ENCODE measurements at places on chromosomes 4 and X.

DNA sequence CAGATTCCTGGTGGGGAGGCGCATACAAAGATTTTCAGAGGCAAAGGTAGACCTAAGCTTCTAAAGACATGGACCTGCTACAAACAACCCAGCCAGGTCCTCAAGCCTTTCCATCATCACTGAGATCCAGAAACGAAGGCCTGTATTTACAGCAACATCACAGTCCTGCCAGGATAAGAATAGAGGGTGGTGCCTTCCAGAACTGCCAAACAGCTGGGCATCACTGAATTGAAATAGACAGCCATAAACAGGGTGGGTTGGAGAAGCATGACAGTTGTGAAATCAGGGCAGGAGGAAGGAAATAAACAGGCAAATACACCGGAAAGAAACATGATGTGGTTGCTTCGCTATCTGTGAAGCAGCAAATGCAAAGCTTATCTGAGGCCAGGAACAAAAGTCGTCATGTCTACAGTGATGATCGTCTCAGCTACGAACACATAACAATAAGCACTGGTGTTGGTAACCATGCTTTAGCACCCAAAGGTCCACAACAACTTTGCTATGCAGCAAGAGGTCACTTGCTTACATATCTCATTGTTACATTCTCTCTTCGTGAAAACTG lies 6.7 kb upstream of the TMEM154 start:
- DNase-seq: no peak

DNA sequence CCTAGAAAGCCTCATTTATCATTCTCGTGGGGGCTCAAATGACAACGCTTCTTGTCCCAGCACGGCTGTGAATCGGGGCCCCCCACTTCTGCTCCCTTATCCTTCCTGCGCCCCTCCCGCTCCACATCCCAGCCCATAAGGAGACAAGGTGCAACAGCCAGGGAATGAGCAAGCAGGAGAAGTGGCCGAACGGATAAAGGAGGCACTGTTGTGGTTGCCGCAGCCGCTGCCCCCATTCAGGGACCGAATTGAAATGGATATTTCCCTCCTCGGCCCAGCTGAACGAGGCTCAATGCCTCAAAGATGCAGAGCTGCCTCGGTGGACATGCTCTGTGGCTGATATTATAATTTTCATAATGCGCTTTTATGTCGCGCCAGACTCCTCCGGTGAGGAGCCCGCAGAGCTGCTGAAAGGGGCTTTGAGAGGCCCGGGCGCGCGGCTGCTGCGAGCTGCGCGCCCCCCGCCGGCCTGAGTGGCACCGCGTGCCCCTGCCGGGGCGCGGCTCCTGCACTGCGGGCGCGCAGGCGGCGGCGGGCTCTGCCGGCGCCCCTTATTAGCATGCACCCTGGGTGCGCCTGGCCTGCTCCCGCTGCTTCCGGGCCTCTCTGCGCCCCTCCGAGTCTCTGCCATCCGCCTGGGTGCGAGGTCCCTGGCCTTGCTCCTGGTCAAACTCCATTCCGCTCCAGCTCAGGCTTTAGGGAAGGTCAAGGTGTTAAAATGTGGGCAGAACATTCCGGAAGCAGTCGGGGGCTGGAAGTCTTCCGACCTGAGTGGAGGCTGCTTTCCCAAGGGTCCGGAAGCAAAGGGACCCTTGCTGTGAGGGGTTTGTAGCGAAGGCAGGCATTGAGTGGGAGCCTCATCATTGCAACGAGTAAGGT lies 68.2 kb upstream of the TMEM33 start:
- no peak for DNase-seq

- no peak for DNase-seq
These were observed 2.8 kb upstream of the PRDX4 start for GRCh38 chrX:23664496-23664895.

DNA sequence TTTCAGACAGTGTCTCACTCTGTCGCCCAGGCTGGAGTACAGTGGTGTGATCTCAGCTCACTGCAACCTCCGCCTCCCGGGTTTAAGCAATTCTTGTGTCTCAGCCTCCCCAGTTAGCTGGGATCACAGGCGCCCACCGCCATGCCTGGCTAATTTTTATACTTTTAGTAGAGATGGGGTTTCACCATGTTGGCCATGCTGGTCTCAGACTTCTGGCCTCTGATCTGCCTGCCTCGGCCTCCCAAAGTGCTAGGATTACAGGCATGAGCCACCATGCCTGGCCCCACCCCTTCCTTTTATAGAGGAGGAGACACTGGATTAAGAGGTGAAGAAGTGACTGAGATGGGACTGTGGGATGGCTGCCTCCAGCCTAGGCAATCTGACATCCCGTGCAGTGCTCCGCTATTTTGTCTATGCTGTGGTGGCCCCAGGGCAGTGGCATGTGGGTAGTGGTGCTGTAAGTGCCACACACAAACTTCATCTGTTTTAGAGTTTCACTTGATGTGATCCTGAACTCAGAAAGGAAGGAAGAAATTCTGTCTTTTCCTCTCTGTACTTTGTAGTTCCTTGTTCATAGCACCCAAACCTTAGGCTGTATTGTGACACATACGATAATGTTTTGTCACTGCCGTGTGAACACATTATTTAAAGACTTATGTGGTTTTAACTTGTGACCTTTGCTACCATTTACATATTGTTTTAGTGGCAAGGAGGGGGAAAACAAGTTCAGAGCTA lies 48.9 kb downstream of the FNIP2 start:
- no peak for DNase-seq

DNA sequence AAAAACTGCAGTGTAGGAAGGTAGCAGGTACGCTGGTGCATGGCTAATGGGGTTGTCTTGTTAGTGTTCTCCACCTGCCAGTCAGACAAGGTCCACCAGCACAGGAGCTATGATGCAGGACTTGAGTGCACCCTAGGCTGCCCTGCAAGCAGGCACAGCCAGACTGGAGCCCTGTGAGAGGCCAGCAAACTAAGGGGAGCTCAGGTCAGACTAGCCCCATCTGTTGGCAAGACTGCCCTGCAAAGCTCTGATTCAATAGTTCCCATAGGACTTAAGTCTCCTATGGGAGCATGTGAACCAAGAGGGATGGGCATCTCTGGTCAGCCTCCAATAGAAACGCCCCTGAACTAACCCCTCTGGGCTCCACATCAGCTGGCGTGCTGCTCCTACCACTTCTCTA lies 1307.3 kb downstream of the C4orf33 start:
- DNase-seq: no peak

DNA sequence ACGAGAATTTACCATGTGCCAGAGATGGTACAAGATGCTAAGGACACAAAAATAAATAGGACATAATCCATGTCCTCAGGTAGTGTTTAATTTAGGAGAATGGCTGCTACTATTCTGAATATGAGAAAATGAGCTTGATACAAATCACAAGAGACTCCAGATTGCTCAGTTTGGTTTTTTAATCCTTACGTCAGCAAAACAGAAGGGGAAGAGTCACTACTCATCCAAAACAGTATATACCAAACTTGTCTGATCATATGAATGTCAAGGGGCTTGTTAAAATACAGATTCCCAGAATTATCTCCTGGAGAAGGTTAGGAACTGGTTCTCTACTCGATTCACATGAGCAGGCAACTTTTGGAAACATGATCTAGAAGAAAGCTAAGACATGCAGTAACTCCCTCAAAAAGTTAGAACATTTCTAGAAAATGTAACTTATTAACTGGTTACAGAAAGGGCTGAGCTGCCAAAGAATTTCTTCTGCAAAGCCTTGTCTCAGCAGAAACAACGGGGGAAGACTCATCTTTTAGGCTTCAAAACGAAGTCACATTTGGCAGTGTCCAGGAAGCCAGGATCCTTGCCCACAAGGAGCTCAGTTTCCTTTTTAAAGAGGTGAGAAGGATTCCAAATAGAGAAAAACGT lies 3.4 kb downstream of the AIFM1 start:
- DNase-seq: no peak

GRCh38 chrX:76428243-76429130 lies 977 bp downstream of the MAGEE1 start:
- DNase-seq: no peak

Data from activated CD4-positive, alpha-beta T cell treated with anti-CD3 and anti-CD28 coated beads, Interleukin-2, amount 50 U/mL, for 24 hours (primary cell).